ENCODE measurements at places on chromosomes 7 and 10. TPM values are rescaled to one million over a fixed set of nuclear protein-coding genes. Genes with fewer than 3 reads are reported as not detected.

DNA sequence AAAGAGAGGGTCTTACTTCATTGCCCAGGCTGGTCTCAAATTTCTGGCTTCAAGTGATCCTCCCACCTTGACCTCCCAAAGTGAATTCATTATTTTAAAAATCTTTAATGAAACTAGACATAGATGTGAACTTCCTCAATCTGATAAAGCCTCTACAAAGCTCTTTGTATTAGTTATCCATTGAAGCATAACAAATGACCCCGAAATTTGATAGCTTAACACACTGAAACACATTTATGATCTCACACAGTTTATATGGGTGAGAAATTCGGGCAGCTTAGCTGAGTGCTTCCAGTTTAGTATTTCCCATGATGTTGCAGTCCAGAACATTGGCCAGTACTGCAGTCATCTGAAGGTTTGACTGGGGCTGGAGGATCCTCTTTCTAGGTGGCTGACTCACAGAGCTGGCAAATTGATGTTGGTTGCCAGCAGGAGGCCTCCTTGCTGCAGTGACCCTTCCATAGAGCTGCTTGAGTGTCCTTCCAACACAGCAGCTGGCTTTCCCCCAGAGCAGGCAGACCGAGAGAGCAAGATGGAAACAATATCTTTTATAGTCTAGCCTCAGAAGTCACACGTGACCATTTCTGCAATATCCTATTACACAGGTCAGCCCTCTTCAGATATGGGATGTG is 16.6 kb upstream of the WNT8B start:
- no peak for DNase-seq

Gene GALNT17
- 3.9 TPM for total RNA-seq

DNA sequence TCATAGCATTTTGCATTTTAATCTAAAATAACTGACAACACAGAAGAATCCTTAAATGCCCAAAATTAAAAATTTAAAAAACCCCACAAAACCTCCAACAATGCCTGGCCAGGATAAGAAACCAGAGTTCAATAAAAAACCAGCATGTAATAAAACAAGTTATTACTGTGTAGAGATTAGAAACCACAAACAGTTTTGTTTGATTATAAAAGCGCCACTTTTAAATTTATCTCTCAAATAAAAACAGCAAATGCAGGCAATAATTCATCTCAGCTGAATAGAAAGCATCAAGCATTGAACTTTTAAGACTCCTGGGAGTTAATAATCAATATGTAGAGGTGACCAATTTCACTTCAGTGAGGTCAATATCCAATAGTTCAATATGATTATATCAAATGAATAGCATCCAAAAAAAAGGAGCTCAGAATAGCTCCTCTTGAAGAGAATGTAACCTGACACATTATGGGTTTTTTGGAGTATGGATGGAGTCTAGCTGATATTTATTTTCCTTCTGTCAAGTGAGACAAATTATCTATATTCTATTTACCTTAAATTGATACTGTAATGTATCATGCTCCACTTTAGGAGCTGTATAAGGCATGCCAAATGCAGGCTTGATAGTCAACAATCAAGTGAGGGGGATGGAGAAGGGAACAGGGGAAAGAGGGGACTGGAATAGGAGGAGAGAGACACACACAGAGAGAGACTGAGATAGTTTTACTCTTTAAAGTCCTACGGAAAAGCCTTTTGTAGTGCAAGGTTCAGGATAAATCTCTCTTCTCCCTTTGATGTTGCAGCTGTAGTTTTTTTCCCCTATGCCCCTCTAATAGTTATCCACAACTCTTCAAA is 130.9 kb downstream of the RSU1 start:
- DNase-seq, result no peak

Gene MUC12
- 2.7 TPM for total RNA-seq

- DNase-seq, result no peak
Measured at GRCh38 chr10:103145860-103146466, 47.1 kb downstream of the NT5C2 start.

Gene ANKRD2
- total RNA-seq, result not detected

Gene SEC61G
- total RNA-seq, result 81.5 TPM

Gene ITGB1
- 193 TPM for total RNA-seq

DNA sequence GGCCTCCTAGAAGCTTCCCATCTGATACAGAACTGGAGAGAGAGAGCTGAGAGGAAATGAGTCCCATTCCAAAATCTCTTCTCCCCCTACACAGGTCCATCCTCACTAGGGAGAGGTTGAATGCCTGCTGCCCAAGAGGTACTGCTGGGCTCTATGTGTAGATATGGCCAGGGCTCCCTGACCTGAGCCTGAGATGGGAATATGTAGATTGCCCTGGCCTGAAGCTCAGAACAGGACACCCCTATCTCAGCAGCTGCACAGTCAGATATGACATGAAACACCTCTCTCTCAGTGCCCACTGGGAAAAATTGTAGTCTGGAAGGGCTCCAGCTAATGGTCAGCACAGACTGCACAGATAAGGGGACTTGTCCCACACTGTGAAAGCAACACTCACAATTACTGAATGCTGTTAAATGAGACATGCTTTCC is 3.1 kb upstream of the IFIT1B start:
- no peak for DNase-seq

GRCh38 chr7:142482891-142483658 is 225.2 kb upstream of the PRSS58 start:
- DNase-seq, result no peak

Gene ZCCHC24
- total RNA-seq, result 57.0 TPM

- DNase-seq, result no peak
Measured at GRCh38 chr7:75983471-75984129, 10.8 kb downstream of the TMEM120A start.

DNA sequence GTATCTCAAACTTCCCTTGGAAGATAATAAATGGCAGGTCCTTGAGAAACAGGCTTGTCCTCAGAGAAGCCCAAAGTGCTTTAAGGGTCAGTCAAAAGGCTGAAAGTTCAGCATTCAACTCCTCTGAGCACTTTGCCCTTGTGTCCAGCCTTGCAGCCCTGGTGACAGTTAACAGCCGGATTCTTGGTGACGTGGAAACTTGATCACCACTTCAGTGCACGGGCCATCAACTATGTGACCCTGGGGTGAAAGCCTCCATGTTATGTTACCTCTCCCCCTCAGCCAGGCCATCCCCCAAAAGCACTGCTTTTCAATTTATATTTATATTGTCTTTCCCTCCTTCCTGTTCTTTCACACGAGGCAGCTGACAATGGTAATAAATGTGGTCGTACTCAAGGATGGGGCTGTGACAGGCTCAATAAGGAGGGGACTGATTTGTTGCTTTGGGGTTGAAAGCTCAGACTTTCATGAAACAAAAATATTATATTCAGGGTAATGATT is 164.0 kb upstream of the NRP1 start:
- DNase-seq, result no peak

GRCh38 chr10:124003871-124004662 is 89.3 kb downstream of the CHST15 start:
- peak; percentile 94 for DNase-seq

Gene MMP21
- total RNA-seq, result not detected

DNA sequence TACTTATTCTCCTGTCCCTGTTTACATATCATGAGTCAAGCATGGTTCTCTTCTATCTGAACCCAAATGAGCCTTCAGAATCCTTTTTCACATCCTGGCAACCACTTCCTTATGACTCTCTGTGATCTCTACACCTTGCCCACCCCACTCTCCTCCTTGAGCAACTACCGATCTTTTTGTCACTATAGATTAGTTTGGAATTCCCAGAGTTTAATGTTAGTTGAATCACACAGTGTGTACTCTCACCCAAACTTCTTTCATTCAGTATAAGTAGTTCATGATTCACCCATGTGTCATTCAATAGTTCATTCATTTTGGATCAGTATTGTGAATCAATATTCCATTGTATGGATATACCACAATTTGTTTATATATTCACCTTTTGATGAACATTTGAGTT is 55.3 kb downstream of the TFAM start:
- DNase-seq, result no peak

- no peak for DNase-seq
Measured at GRCh38 chr7:114073701-114074100, 154.9 kb upstream of the PPP1R3A start.

All from vagina (tissue), 2 donors.